NCI-H1436 (cell line): ENCODE measurements at places on chromosomes 13 and 19.

- no peak for DNase-seq
Measured at GRCh38 chr13:73138638-73139491, 80.1 kb downstream of the KLF5 start.

DNA sequence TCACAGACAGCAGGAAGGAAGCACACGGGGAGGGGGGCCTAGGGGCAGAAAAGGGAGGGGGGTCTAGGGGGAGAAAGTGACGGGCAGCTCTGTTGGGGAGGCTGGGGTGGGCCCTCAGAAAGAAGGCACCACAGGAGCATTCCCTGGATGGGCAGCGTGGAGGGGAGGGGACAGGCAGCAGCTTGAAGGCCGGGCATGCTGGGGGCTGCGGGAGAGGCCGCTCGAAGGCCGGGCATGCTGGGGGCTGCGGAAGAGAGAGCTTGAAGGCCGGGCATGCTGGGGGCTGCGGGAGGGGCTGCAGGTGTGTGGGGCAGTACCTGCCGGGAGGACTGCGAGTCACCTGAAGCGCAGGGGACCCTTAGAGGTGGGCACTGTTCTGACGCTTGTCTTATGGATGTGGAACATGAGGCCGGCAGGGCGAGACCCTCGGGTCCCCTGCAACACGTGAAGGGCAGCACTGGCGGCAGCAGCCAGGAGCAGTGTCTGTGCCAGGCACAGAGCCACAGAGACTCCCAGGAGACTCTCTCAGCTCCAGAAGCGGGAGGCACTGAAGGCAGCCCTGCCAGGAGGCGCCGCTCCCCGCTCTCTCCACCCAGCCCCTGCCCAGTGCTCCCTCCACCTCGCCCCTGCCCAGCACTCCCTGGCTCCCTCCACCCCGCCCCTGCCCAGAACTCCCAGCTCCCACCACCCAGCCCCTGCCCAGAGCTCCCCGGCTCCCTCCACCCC is 13.3 kb downstream of the ZNF787 start:
- DNase-seq = peak; percentile 15

DNA sequence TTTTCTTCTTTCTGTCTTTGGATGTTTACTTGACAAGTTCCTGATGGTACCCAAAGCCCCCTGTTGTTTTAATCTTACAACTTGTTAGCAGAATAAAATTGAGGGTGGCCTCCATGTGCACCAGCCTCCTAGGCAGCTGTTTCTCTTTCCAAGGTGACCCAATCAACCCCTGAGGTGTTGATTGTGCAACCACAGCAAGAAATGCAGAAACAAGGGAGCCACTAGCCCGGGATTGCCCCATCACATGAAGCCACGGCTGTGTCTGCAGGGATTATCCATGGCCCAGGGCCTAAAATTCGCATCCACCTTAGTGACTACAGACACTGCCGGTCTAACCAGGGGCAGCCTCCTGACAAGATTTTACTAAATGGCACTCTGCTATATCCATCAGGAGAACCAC is 14.4 kb downstream of the CEACAM4 start:
- DNase-seq = no peak

GRCh38 chr19:6059988-6060599 is 50.2 kb downstream of the RFX2 start:
- no peak for DNase-seq

DNA sequence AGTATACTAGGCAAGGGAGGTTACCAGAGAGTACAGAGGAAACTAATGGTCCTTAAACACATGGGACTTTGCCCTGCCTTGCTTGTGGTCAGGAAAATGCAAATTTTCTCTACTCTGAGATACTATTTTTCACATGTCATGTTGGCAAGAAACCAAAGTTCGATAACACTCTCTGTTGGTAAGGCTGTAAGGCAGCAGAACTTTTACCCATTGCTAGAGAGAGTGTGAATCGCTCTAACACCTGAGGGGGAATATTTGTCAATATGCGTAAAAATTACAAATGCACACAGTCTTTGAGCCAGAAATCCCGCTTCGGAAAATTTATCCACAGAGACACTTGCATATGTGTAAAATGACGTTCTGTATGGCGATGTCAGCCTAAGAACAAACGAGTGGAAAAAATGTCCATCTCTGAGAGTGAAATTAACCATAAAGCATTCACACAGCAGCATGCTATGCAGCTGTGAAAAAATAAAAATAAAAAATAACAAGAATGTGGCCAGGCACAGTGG is 9.5 kb upstream of the RFX1 start:
- no peak for DNase-seq

DNA sequence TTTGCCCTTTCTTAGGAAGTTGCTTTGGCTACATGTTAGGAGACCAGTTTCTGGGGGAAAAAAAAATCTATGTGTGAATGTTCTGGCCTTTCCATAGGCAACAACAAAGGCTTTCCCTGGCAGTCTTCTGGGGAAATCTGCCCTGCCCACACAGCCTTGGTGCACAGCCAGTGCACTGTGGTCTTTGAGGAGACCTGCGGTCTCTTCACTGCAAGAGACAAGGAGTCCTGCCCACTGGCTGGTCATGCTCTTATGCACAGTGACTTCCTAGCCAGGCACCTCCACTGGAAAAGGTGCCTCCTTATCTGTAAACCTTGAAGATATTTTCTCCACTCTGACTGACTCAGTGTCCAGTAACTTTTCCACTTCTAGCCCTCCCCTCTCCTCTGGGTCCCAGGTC is 155.1 kb downstream of the SUCLA2 start:
- DNase-seq = no peak

DNA sequence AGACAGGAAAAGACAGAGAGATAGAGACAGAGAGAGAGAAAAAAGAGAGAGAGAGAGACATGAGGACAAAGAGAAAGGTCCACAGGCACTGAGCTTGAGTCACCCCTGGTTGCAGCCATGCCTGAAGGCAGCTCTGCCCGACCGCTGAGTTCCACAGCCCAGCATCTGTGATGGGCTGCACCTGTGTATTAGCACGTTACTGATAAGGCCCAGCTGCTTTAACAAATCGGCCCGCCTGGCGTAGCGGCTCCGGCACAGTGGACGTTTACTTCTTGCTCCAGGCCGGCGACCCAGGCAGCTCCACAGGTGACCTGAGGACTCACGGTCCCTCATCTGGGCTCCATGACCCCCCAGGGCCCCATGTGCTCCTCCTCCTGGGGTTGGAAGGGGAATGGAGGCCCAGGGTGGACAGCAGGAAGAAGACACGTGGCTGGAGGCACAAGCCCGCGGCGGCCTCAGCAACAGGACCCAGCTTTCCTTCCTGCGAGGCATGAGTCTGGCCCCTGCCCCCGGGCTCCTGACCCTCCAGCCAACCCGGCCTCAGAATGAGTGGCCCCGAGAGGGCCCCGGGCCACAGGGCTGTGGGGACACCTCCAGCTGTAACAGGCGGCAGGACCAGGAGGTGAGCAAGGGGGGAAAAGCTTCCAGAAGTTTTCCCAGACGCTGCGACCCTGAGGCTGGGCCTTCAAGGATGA is 3.9 kb upstream of the CSNK1G2 start:
- DNase-seq = no peak

GRCh38 chr13:44306371-44307192 is 67.0 kb upstream of the SERP2 start:
- no peak for DNase-seq

- DNase-seq = no peak
Measured at GRCh38 chr19:47161876-47162489, 31.3 kb downstream of the SAE1 start.

- DNase-seq = no peak
Measured at GRCh38 chr13:48411147-48411794, 1.6 kb downstream of the LPAR6 start.

DNA sequence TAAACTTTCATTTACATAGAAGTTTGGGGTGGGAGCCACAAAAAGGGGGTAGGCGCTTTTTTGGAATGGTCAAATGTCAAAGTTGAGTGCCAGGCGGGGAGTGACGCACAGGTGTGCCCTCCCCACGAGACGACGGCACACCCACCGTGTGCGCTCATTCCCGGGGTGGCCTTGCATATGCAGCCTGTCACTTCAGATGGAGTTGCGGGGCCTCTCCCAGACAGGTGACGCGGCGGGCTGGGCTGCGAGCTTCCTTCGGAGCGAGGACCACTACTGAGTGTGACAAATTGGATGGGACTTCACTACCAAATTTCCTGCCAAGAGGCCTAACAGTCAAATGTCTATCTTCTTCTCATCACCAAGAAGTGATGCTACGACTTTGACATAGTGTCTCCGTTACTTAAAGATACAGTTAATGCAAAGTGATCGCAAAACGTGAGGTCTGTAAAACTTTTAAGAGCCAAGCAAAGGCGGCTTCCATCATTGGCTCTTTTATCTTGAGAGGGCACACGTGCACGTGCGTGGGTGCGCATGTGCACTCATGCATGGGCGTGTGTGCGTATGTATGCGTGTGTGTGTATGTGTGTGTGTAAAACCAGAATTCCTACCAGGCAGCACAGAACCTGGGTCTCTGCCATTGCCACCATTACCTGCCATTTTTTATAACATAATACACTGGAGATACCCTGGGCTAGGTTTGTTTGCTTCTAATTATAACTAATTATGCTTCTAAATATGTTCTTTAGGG is 43.1 kb downstream of the TSHZ3 start:
- DNase-seq = no peak

- no peak for DNase-seq
Measured at GRCh38 chr13:26816881-26817280, 56.3 kb upstream of the GPR12 start.

GRCh38 chr19:58536852-58537798 is 6.7 kb upstream of the TRIM28 start:
- DNase-seq = no peak

- no peak for DNase-seq
Measured at GRCh38 chr13:65461590-65461989, 1768.5 kb downstream of the PCDH9 start.

DNA sequence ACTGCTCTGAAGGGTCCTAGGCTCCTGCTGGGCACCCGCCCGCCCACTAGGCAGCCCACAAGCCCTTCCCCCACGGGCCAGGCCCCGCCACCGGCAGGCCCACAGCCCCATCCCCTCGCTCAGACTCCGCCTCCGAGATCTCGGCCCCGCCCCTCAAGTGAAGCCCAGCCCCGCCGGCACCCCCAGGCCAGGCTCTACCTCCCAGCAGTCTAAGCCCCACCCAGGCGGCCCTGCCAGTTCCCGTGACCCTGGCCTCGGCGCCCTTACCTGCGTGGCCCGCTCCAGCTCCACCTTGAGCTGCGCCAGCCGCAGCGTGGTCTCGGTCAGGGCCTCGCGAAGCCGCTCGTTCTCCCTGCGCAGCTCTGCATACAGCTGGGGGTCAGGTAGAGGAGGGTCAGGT is 16.3 kb downstream of the EPS8L1 start:
- no peak for DNase-seq

GRCh38 chr19:38506723-38507550 is 73.4 kb downstream of the RYR1 start:
- DNase-seq = peak; percentile 73

DNA sequence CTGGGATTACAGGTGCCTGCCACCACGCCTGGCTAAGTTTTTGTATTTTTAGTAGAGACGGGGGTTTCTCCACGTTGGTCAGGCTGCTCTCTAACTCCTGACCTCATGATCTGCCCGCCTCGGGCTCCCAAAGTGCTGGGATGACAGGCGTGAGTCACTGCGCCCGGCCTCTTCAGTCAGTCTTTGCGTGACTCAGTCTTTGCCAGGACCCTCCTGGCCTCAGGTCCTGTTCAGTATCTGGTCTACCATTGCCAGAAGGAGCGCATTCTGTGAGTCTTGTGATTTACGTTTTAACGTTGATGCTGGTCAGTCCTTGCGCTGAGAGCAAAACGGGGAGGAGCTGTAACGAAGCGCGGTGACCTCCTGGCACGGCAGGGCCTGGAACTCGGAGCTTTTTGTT is 7.6 kb upstream of the HMG20B start:
- no peak for DNase-seq

DNA sequence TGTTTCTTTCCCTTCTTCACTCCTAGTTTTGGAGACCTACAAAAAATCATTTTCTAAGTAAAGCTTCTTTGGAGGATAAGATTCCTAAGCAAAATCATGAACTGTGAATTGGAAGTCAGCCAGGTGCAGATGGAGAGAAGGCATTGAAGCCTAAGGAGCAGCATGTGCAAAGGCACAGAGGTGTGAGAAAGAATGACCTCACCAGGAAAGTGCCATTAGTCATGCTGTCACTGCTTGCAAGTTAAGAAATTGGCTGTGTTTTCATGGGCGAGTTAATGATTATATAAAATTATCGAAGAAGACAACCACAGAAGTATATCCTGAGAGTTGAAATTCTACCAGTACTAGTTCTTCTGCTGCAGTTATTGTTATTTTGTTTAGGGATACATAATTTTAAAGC is 80.3 kb upstream of the KLHL1 start:
- no peak for DNase-seq

DNA sequence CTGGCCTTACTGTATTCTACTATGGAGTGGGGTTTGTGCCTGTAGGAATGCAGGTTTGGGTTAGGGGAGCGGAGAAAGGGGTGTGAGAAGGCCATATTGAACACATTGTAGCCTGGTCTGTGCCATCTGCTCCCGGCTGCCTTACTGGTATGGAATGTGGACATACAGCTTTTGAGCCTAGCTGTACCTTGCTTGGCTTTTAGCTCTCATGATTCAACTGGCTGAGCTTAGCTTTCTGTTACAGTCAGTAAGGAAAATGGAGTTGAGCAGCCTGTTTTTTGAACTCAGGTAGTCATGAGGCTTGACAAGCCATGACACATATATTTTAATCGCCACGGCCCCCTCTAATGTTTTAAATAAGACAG is 41.6 kb downstream of the ARHGAP35 start:
- no peak for DNase-seq

DNA sequence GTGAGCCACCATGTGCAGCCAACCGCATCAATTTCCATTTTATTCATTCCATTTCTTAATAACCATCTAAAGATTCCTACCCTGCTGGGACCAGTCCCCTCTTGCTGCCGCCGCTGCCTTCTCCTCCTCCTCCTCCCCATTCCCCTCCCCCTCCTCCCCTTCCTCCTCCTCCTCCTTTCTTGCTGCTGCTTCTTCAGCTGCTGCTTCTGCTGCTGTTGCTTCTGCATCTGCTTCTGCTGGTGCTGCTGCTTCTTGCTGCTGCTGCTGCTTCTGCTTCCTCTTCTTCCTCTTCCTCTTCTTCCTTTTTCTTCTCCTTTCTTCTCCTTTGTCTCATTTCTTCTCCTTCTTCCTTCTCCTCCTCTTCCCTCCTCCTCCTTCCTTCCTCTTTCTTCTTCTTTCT is 20.0 kb upstream of the SPRYD7 start:
- no peak for DNase-seq

DNA sequence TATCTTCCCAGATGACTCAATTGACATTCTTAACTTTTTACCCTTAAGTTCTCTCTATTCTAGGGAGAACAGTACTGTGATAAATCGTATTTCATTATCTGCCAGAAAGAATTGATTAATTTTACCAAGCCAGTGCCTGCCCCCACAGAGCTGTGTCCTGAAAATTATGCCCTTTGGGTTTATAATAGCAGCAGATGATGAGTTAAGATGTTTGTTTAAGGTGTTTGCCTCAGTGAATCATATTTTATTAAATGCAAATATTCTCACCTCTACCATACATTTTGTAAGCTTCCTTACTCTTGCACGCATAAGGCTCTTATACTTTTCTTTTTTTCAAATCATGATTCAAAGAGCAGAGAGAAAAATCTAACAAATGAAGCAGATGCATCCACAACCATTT is 318.6 kb downstream of the DCT start:
- DNase-seq = no peak

DNA sequence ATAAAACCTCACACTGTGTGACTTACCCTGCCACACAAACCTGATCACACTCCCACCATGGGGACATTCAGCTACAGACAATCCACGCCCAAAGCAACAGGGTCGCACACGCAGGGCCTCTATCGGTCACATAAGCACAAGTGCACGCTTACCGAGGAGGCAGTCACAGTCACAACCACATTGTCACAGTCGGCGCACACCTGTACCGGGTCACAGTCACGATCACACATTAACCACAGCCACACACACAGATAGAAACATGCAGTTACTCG is 579 bp downstream of the ZNF566 start:
- no peak for DNase-seq
